ENCODE measurements at places on chromosomes 6 and 20. TPM values are rescaled to one million over a fixed set of nuclear protein-coding genes. Genes with fewer than 3 reads are reported as not detected.

SIRPD gene
- total RNA-seq: not detected

RALY gene
- 56.8 TPM for total RNA-seq

DEFB116 gene
- total RNA-seq: not detected

- no peak for DNase-seq
Observed at GRCh38 chr6:90993770-90994169, 406.9 kb upstream of the MAP3K7 start.

- DNase-seq: no peak
Observed at GRCh38 chr20:40931410-40932044, 97.1 kb upstream of the TOP1 start.

DNA sequence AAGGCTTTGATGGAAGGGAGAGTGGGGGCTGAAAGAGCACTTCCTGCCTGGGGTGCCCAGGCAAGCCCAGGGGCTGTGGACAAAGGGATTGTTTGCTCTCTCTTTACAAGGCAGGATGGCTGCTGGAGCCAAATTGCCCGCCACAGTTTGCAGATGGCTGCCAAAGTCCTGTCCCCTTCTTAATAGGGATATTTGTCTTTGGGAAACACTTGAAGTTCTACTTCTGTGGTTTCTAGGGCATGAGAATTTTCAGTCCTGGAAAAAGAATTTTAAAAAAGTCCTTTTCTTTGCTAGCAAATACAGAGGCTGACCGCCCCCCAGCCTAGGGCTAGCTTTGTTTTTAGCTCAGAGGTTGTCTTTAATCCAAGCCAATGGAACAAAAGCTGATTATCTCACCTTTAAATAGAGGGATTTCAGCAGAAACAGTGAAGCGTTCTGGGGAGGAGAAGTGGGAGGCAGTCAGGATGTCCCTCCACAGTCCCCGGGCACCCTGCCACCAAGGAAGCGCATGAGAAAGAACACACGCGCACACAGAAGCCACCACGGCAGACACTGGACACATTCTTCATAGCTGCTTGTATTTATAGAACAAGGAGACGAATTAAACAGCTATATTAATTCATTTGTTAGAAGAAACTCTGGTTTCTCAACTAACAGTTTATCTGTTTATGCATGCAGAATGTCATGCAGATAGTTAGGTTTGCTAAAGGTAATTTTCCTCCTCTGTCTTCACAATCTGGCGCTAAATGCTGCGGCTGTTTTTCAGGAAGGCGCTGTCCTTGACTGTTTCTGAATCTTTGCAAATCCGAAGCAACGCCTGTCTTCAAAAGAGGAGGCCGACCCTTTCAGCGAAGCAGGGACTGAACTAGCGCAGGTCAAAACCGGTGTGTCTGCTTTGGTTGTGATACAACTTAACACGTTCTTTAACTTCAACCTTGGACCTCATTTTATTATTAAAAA is 736.9 kb downstream of the QKI start:
- DNase-seq: peak; percentile 66

Data from occipital lobe (tissue), 3 donors.